ENCODE measurements at places on chromosomes 11 and 22. TPM values are rescaled to one million over a fixed set of nuclear protein-coding genes. Genes with fewer than 3 reads are reported as not detected.

The CASP1 gene
- total RNA-seq: 74.3 TPM

The SOX10 gene
- total RNA-seq: not detected

The TLCD5 gene
- 6.8 TPM for total RNA-seq

The NXPE2 gene
- total RNA-seq: 0.09 TPM

The MUC2 gene
- total RNA-seq: not detected

The SEPTIN5 gene
- total RNA-seq: 51.3 TPM

Measured in bronchial smooth muscle cell (primary cell).